Ovary (tissue), 10 donors: ENCODE measurements at places on chromosomes 2 and 18. TPM values are rescaled to one million over a fixed set of nuclear protein-coding genes. Genes with fewer than 3 reads are reported as not detected.

DNA sequence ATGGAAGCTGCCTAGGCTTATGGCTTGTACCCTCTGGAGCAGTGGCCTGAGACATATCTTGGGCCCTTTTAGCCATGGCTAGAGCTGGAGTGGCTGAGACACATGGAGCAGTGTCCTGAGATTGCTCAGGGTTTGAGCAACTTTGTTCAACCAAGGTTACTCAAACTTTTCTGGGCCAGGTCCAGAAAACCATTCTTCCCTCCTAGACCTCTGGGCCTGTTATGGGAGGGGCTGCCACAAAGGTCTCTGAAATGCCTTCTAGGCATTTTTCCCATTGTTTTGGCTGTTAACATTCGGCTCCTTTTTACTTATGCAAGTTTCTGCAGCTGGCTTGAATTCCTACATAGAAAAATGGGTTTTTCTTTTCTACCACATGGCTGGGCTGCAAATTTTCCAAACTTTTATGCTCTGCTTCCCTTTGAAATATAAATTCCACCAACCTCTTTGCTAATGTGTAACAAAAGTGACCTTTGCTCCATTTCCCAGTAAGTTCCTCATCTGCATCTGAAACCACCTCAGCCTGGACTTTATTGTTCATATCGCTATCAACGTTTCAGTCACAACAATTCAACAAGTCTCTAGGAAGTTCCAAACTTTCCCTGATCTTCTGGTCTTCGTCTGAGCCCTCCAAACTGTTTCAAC, 84.9 kb upstream of the MAP4K3 start:
- DNase-seq, result no peak

DNA sequence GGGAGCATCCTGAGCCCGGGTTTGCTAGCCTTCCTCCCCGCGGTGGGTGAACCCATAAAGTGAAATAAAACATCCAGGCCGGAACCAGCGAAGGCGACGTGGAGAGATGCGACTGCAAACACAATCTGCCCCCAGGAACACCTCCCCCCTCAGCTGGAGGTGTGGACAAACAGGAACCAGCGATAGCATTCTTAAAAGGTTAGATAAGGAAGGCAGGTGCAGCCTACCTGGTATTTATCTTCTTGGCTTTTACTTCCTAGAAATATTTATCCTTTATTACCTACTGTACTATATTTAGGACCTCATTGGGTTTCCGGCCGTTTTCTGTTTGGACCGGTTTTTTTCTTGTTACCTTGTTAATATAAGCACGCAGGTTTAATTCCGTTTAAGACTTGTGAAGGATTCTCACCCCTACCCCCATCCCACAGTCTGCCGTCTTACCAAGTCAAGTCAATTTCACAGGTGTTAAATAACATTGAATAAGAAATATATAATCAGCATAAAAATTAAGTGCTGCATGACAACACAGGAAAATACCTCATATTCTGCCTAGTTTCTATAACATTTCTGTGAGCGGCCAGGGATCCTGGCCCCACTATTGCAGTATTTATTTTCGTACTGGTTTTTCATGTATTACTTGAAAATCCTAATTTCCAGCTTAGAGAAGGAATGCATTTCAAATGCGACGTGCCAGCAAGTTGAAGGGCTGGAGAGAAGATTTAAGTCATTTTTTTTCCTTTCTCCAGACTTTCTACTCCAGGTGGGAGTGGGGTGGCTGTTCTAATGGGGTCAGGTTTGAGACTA, 224.0 kb upstream of the ID2 start:
- DNase-seq, result no peak

GRCh38 chr18:44733754-44734465, 53.2 kb downstream of the SETBP1 start:
- no peak for DNase-seq

Gene ZSWIM2
- not detected for total RNA-seq

Gene ELOA2
- not detected for total RNA-seq

Gene TRABD2A
- total RNA-seq, result 24.3 TPM

Gene TRIB2
- total RNA-seq, result 209 TPM

Gene CTNNA2
- not detected for total RNA-seq
